Islet precursor cell (in vitro differentiated cells): ENCODE measurements at places on chromosomes 6 and 20.

DNA sequence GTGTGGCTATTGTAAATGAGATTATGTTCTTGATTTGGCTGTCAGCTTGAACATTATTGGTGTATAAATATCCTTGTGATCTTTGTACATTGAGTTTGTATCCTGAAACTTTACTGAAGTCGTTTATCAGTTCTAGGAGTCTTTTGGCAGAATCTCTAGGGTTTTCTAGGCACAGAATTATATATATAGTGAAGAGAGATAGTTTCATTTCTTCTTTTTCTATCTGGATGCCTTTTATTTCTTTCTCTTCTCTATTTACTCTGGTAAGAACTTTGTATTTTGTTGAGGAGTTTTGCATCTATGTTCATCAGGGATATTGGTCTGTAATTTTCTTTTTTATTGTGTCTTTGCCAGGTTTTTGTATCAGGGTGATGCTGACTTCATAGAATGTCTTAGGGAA, 589.2 kb upstream of the MAN1A1 start:
- no peak for DNase-seq

DNA sequence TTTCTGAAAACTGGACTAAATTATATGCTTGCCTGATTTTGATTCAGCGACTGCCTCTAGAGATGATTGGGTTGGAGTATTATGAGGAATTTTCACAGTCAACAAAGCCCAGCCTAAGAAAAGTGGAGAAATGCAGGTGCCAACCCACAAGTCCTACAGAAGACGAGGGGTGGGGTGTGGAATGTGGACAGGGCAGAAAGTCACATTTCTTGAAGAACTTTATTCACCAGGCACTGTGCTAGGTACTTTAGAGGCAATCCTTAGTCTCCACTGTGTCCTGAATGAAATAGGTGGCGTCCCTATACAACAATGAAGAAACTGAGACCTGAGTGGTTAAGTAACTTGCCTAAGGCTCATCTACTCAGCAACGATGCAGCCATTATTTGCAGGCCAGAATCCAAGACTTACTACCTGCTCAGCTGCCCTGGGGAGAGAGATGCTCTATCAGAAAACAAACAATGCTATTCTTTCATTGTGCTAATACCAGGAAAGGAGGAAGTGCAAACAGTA, 106.3 kb downstream of the RNF144B start:
- no peak for DNase-seq

DNA sequence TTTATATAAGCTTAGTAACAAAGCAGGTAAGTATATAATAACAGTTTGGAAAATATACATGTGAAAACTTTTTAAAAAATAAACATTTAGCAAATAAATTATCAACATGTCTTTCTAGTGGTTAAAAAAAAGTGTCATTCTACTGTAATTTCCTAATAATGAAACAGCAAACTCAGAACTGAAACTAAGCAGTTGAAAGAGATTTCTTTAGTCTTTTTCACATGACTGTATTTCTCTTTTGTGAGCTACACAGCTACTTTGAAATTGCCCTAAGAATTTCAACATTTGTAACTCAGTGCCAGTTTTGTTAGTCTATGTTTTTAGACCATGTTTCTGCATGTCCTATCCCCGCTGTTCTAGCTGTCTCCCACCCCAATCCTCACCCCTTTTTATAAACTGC, 28.4 kb upstream of the SDHAF4 start:
- no peak for DNase-seq

DNA sequence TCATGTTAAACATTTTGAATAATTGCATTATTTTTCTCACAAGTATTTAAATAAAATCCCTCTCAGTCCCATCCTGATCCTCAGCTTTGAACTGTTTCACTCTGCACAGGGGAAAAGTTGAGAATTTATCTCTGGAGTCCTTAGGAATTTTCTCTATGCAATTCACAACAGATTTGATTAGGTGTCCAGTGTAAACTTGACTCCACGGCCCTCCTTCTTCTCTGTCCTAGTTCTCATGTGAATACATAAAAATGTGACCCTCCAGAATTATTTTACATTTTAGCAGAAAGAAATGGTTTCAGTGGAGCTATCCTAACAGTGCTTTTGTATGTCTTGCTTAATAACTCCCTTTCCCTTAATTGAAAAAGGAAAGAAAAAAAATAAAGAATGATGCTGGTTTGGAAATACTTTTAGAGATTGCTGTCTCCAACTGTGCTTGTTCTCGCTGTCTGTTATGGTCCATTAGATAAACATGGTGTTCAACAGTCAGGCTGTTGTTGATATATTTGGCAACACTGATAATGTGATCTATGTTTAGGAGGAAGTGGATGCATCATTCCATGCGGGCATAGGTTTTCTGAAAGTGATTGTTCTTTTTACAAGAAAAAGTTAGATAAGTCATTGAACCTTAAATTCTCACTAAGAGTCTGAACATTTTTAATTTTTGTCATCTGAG, 599.4 kb upstream of the CITED2 start:
- no peak for DNase-seq

DNA sequence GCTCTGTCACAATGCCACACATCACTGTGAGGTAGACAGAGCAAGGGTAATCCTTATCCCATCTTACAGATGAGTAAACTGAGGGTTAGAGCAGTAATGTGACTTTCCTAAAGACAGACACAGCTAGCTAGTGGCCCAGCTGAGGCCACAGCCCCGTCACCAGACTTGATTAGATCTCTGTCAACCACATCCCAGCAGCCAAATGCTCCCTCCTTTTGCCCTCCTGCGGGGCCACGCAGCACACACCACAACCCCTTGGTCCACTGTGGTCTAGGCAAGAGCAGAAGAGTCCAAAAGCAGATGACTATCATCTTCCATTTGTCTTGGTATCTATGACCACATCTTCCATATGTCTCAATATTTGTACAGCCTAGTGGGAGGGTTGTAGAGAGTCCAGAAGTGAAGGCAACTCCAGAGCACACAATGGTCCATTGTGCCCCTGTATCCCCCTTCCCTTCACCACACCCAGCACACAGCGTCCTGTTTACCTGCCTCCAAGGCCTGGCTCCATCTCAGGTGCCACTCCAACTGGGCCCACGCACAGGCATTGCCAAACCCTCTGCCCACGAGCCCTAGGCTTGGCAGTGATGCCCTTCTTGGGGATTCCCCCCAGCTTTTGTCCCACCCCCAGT, 47.1 kb upstream of the FOXP4 start:
- DNase-seq: no peak

DNA sequence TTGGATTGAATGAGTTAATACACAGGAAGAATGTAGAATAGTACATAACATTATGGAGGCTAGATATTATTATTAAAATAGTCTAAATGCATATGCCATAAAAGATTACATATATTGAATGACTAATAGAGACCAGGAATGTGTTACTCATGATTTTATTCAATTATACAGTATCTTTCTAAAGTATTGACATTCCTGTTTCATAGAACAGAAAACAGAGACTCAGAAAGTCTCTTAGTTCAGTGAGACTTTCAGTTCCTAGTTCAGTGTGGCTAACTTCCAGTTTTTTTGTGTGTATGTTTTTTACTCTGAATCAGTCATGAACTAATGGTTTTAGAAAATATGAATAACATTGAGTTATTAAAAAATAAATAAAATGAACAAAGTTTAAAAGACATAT, 34.6 kb upstream of the TMEM244 start:
- no peak for DNase-seq

GRCh38 chr6:143370812-143371370, 79.6 kb downstream of the ADAT2 start:
- DNase-seq: no peak

DNA sequence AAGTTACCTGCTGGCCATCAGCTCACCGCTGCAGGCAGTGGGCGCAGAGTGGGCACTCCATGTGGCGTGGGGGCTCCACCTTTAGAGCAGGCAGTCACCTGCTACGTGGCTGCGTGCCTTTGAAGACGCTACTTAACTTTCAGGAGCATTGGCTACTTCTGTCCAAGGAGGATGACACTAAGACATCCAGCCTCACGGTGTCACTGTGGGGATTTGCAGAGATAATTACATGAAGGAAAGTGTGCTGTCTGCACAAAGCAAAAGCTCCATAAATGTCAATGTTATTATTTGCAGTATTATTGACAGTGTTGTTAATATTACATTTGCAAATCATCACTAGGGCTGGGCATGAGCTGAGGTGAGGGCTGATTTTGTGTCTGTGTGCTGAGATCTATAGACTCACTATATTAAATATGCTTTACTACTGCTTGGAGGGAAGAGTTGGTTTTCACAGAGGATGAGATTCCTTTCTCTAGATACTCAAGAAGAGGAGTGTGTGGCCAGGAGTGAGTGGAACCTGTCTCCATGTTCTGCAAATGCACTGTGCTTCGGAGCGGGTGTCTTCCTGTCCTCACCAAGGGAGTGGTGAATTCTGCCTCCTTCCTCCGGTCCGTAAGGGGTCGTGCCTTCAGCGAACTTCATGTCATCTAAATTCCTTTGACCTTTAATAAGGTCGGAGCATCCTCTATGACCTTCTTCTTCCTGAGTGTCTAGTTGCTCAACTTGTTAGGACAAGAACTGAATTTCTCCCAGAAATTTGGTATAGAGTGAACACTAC, 165.8 kb upstream of the SYNDIG1 start:
- DNase-seq: no peak

GRCh38 chr6:75208298-75209183, 2.7 kb upstream of the COL12A1 start:
- DNase-seq: peak; percentile 93

DNA sequence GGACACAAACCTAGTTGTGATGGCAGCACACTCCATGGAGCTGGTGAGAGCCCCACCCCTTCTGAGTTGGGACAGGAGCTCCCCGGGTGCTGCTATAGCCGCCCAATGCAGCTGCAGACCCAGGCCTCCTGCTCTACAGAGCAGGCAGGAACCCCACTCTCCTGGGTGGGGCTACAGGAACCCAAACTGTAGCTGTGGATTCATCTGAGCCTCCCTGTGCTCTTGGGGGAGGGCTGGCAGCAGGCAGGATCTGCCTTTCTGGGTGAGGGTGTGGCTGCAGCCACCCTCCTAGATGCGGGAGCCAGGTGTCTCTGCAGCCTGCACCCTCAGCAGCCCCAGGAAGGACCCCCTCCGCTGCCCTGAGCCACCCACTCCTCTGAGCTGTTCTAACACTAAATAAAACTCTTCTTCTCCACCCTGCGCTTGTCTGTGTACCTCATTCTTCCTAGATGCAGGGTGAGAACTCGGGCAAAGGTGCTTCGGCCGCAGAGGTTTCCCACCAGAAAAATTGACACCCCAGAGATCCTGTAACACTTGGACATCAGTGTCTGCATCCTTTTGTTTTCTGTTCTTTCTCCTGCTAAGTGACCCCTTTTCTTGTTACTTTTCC, 55.2 kb upstream of the KIF13A start:
- DNase-seq: no peak

GRCh38 chr20:44104798-44105517, 82.0 kb downstream of the JPH2 start:
- peak; percentile 24 for DNase-seq

GRCh38 chr6:159100395-159101182, 55.8 kb upstream of the TAGAP start:
- no peak for DNase-seq

DNA sequence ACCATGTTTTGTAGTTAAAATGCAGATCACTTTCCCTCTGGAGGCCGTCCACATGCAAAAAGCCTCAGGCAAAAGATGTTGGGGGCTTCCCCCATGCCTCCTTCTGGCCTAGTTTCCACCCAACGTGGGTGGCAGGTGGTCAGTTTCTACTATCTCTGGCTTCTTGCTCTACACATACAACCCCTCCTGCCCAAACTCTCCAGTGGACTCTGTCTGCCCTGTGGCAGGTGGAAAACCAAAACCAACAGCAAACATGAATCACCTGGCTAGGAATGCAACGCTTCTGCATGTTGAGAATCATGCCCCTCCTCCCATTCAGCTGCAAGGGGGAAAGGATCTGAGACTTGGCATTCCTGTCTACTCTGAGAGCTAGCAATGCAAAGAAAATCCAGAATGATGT, 94.8 kb downstream of the MBOAT1 start:
- peak; percentile 93 for DNase-seq

GRCh38 chr6:28940294-28940857, 16.6 kb upstream of the TRIM27 start:
- DNase-seq: peak; percentile 88

- DNase-seq: no peak
Measured at GRCh38 chr6:88587150-88587520, 376.3 kb downstream of the RNGTT start.

DNA sequence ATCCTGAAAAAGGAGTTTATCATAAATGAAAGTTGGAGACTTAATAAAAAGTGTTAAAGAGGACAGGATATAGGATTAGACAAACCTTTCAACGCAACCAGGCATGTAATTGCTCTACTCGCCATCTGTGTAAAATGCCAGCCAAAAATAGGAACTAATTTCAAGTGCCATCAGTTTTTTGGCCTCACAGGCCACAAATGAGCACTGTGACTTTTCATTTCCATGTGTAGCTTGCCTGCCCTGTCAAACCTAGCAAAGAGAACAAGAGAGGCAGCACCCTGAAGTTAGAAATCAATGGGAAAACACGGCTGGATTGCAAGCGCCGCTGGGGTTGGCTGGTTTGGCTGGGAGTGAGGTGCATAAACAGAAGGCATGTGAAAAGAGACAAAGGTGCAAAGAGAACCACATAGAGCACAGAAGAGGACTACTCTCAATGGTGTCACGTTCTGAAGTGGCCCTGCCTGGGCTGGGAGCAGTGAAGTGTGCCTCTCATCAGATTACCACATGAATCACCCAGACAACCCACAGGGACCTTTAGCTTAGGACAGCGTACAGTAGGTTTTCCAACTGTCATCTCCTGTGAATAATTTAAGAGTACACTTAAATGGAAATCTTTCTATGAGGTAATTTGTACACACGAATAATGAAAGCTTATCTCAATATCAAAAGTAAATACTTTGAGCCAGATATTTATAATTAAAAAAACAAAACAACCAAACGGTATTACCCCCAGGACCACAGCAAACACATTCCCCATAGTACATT, 78.0 kb upstream of the NHSL1 start:
- DNase-seq: peak; percentile 65

DNA sequence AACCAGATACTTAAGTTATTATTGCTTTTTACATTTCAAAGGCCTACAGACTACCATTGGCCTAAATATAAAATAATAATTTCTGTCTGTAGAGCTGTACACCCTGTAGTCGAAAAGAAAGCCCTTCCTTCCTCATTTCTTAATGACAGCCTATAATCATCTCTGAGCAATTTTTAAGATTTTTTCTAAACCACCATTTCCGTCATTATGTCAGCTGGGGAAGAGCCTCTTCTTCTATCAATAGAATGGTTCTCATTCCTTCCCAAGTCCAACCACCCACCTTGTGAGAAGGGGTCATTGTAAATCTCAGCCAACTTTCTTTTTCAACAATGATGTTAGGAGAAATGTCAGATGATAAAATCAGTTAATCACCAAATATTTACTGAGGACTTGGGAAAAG, 91.8 kb downstream of the PLEKHG1 start:
- DNase-seq: no peak

GRCh38 chr6:109124219-109124618, 28.9 kb downstream of the CEP57L1 start:
- DNase-seq: no peak
